ENCODE measurements at places on chromosomes 2 and 18.
A peak's percentile ranks its signal among the peaks of the same experiment; 100 is the strongest.

GRCh38 chr2:202005272-202005887, 28.3 kb upstream of the FZD7 start:
- DNase-seq = no peak

- DNase-seq = no peak
These were observed 803.9 kb upstream of the POU3F3 start for GRCh38 chr2:104049981-104050380.

- DNase-seq = no peak
These were observed 147.0 kb upstream of the LHCGR start for GRCh38 chr2:48902521-48902920.

DNA sequence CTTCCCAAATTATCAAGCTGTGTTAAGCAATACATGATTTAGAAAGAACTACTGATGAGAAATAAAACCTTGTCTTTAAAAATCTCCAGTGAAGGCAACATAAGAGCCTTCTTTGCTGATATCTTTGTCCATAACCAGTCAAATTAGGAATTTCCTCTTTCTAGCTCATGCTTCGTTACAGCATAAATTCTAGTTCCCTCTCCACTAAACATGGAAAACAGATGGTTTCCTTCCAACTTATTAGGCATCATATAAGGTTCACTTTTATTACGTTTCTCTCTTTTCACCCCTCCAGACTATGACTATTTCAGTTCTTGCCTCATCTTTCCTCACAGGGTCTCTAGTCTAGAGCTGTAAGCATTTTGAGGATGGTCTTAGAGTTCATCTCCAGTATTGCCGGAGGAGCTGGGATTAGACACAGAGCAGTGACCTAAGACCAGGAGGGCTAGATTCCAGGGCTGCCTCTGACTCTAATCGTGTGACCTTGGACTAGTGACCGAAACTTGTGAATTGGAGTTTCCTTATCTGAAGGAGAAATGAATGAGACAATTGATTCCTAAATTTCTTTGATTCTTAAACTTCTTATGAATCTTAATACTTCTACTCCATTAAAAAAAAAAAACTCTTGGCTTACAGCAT, 195.5 kb upstream of the APCDD1 start:
- DNase-seq = no peak

GRCh38 chr2:73103018-73103542, 9.7 kb downstream of the RAB11FIP5 start:
- DNase-seq = no peak

DNA sequence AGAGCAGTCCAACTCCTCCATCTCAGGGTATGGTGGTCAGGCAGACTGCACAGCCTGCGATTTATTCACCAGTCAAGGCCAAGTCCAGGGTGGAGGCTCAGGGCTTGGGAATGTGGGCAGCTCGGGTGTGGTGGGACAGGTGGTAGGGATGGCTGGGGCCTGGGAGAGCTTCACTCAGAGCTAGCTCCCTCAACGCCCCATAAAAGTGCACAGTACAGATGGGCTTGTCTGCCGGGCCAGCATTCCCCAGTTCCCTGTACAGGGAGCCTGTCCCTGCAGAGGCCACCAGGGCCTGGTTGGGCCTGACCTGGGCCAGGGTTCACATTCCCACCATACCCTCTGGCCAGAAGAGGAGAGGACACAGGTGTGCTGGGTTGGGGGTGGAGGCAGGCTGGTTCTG, 49.2 kb upstream of the OTOS start:
- DNase-seq = no peak

DNA sequence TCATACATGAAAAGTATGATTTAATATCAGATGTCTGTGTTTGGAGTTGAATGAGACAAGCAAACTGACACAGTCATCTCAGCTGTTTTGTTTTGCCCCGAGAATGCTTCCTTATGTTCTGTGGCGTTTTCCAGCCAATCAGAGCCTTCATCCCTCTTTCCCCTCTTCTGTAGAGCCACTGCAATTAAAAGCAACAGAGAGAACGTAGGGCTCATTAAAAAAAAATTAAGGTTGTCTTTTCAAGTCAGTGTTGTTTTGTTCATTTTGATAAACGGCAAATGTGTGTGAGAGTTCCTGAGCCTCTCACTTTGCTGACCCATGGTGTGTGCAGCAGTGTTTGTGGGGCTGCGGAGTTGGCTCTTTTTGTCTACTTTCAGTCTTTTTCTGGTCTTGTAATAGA, 216.0 kb downstream of the FHOD3 start:
- DNase-seq = no peak

DNA sequence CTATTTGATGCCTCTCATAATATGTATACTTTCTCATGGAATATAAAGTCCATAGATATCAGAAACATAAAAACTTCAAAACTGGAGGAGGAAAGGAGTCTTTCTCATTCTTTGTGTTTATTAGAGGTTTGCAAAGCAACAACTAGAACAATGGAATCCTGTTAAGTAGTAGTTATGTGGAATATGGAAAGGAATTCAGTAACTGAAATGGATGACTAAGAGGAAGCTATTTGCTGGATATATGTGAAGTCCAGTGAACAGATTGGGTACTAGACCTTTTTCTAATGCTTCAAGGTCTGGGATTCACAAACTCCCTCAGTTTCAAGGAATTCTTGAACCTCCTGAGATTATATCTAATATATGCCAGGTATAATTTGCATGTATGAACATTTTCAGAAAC, 353.6 kb upstream of the FANCL start:
- no peak for DNase-seq

DNA sequence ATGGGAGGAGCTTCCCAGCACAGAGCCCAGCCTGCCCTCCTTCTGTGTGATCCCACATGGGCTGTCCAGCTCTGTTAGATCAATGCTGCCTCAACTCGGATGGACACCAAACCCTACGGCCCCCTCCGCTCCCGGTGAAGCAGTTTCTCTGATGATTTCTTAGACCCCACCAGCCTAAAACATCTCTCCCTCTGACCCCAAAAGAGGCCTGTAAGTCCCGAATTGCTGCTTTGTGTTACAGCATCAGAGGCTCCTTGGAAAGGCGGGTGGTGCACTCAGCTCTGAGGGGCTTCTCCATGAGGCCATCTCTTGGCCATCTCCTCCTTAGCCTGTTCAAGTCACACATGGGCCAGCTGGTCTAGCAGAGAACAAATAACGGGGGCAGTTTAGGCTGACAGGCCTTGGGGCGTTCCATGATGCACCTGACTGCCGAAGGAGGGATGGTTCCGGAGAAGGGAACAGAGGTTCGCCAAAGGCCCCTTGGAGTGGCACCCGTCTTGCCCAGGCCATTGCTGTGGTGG, 240.7 kb downstream of the SH3RF3 start:
- DNase-seq = no peak

GRCh38 chr2:222851956-222852617, 8.7 kb upstream of the ACSL3 start:
- DNase-seq = no peak

GRCh38 chr2:205565142-205565522, 117.2 kb upstream of the NRP2 start:
- DNase-seq = no peak

GRCh38 chr2:8133363-8133762, 548.5 kb upstream of the ID2 start:
- DNase-seq = no peak

- no peak for DNase-seq
These were observed 175.9 kb downstream of the SH3RF3 start for GRCh38 chr2:109304731-109305470.

DNA sequence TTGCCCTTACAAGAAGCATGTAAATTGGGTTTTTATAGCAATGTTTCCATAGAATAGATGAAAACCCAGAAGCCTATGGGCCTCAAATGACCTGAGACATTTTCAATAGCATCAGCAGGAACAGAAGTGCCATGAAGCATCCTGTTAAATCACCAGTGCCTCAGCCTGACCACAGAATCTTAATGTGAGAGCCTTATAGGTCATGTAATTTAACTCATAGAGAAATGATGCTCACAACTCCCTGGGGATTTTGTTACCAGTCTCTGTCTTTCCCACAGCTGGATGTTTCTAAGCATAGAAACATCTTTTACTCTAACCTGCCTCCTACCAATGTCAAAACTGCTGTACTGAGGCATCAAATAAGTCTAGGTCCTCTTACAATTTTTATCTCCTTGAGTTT, 295.8 kb upstream of the ACVR2A start:
- no peak for DNase-seq

- no peak for DNase-seq
These were observed 218.0 kb upstream of the PIEZO2 start for GRCh38 chr18:11367351-11367750.

DNA sequence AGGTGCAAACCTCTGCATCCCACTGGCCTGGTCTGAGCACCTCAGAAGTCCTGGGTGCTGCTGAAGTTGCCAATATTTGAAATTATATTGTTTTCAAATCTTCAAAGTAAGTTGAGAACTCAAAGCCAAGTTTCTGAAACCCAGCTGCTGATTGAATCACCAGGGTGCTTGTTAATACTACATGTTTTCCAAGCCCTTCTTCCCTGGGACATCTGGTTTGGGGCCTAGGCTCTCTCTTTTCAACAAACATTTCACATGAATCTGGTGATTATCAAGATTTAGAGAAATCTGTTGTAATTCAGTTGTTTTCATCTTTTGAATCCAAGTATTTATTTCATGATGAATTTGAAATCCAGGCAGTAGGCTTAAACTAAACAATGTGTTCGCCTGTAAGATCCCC, 24.4 kb downstream of the MLPH start:
- no peak for DNase-seq

GRCh38 chr2:83016343-83017110, 1442.6 kb downstream of the SUCLG1 start:
- DNase-seq = no peak

DNA sequence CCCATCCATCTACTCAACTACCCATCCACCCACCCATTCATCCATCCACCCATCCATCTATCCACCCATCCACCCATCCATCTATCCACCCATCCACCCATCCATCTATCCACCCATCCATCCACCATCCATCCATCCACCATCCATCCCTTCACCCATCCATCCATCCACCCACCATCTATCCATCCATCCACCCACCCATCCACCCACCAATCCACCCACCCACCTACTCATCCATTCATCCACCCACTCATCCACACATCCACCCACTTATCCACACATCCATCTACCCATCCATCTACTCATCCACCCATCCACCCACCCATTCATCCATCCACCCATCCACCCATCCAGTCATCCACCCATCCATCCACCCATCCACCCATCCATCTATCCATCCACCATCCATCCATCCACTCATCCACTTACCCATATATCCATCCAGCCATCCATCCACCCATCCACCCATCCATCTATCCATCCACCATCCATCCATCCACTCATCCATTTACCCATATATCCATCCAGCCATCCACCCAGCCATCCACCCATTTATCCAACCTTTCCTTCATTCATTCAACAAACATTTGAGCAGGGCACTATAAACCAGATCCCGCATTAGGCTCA, 2.1 kb upstream of the NGEF start:
- DNase-seq = no peak

DNA sequence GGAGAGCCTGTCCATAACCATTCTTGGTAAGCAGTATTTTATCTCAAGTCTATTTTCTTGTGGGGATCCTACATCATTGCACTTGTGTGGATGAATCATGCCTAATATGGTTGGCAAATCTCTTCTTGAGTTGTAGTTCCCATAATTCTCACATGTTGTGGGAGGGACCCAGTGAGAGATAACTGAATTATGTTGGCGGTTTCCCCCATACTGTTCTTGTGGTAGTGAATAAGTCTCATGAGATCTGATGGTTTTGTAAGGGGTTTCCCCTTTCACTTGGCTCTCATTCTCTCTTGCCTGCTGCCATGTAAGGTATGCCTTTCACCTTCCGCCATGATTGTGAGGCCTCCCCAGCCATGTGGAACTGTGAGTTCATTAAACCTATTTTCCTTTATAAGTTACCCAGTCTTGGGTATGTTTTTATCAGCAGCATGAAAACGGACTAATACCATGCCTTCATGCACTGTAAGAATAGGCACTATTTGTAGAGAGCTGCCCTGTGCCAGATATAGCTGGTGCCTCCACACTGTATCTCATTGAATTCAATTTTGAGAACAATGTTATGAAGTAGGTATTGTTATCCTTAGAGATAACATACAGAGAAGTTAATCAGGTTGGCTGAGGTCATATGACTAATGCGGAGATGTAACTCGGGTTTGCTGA, 148.3 kb downstream of the PLCL1 start:
- DNase-seq = peak; percentile 5

GRCh38 chr2:221572821-221573429, 821 bp upstream of the EPHA4 start:
- no peak for DNase-seq

- DNase-seq = no peak
These were observed 13.1 kb upstream of the CCNYL1 start for GRCh38 chr2:207698301-207698700.

DNA sequence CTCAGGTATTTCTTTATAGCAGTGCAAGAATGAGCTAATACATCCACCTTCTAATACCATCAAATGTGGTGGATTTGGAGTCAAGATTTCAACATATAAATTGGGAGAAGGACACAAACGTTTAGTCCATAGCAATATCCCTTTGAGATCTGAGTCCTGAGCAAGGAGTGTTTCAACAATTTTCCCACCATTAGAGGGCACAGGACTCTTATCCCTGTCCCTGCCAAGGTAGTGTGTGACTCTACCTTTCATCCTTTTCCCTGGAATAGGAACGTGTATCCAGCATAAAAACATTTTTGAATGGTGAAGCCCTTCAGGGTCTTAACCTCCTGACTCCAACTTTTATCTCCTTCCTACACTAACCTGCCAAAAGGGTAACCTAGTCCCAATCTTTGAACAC, 181.3 kb upstream of the SRD5A2 start:
- no peak for DNase-seq

GRCh38 chr2:58834404-58834803, 593.3 kb upstream of the FANCL start:
- no peak for DNase-seq

- no peak for DNase-seq
These were observed 23.5 kb upstream of the RPL37A start for GRCh38 chr2:216474925-216475670.

Data from central memory CD4-positive, alpha-beta T cell (primary cell).